Stimulated activated CD8-positive, alpha-beta memory T cell treated with anti-CD3 and anti-CD28 coated beads, Interleukin-15, amount 100 ng/mL, for 4 hours (primary cell): ENCODE measurements at places on chromosomes 5 and 9.

GRCh38 chr9:131179561-131180219 is 54.3 kb downstream of the NUP214 start:
- DNase-seq, result no peak

GRCh38 chr5:150511578-150512367 is 3.8 kb downstream of the NDST1 start:
- no peak for DNase-seq

- no peak for DNase-seq
Measured at GRCh38 chr5:2755076-2755680, 3.7 kb upstream of the IRX2 start.

GRCh38 chr5:135217669-135218485 is 181.2 kb downstream of the MACROH2A1 start:
- no peak for DNase-seq

GRCh38 chr9:120681121-120681520 is 33.1 kb downstream of the MEGF9 start:
- no peak for DNase-seq

GRCh38 chr9:132970324-132971062 is 8.0 kb upstream of the GFI1B start:
- DNase-seq, result no peak

DNA sequence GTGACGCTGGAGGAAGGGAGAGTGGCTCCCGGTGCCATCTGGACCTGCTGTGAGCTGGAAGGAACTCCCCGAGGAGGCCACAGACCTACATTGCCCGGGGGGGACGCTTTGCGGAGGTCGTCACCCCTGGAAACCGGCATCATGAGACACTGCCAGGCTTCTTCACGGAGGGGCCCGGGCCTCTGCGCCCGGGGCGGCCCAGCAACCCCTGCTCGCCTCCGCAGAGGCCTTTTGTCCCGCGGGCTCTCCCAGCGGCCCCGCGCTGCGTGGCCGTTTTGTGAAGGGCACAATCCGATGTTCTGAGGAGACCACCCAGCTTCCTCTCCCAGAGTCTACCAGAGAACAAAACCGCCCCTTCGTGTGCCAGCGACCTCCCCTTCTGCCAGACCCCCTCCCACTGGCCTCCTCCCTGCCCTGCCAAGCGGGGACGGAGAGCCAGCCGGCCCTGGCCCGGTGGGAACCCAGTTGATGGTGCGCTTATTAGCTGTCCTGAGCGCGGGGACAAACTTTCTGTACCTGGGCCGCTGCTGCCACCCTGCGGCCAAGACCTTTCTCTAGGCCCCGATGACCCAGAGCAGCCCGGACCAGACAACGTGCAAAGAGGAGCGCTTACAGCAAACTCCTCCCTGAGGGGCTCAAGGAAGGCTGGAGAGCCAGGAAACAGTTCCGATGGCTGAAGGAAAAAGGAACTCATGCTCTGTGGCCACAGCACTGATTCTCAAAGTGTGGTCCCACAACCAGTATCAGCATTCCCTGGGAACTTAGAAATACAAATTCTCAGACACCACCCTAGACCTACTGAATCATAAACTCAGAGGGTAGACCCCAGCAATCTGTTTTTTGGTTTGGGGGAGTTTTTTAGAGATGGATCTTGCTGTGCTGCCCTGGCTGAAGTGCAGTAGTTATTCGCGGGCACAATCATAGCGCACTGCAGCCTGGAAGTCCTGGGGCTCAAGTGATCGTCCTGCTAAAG is 86.7 kb downstream of the SLC1A3 start:
- no peak for DNase-seq

DNA sequence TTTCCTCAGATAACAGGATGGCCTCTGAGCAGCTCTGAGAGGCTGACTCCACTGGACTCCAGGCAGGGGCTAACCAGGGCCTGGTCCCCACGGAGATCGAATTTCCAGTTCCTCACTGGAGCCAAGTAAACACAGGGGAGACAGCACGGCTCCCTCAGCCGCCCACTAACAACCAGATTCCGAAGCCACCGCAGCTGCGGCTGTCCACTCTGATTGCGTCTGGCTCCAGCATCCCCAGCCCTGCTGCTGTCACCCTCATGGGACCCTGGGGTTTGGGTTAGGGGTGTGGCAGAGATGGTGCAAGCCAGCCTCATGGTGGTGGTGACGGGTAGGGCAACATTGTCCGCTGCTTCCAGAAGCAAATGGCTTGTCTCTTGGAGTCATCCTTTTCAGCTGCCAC is 172.6 kb downstream of the RGS3 start:
- DNase-seq, result no peak

- DNase-seq, result no peak
Measured at GRCh38 chr5:55868846-55869245, 17.7 kb downstream of the IL31RA start.

DNA sequence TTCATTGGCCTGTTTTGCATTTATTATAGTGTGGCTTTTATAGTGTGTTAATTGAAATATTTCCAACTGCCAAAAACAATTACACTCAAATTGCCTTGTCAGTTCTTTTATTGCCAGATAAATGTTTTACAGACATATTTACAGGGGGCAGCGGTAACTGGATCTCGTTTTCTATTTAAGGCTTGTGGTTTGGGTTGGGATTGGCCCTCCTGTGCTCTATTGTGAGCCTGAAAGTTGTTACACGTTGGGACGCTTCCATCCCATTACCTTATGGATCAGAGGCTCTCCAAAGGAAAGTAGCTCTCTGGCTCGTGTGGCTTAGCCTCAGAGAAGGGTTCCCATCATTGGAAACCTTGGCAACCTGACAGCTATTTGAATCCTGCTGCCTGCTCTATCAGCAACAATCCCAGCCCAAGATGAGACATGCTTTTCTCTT is 20.8 kb downstream of the DNAI1 start:
- DNase-seq, result no peak

DNA sequence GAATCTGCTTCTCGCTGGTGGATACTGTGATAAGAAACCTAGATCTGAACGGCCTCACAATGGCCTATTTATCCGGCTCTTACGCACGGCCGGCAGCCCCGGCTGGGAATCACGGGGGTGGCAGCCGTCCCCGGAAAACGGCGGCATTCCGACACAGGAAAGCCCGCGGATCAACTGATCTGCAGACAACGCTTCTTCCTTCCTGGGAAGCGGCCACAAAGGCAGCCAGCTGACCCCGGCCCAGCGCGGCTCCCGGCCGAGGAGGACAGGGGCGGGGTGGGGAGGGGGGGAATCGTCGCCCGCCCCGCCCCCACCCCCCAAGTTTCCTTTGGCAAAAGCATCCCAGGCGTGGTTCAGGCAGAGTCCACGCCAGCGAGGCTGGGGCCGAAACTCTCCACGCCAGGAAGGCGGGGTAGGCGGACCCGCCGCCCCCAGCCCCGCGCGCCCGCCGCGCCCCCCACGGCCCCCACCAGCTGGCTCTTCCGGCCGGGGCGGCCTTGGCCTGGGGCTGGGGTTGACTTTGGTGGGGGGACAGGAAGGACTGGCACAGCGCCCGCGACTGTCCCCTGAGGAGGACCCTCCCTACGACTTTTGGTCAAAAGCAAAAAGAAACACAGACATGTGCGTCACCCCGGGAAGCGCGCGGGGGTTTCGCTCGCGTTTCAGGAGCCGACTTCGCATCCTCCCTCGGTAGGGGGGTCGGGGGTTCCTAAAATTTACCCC is 247.7 kb upstream of the ANKRD55 start:
- DNase-seq, result no peak
